ENCODE measurements at places on chromosomes 1 and 21. TPM values are rescaled to one million over a fixed set of nuclear protein-coding genes. Genes with fewer than 3 reads are reported as not detected.

ZMYND12 gene
- 0.42 TPM for total RNA-seq

GRCh38 chr1:236520445-236521005 is 3.3 kb upstream of the LGALS8 start:
- DNase-seq: no peak
- no peaks in the 10 kb centered on the region for H3K27me3 ChIP-seq
- no peak overlapping the region for H3K27ac ChIP-seq
- H3K4me3 ChIP-seq: no peak overlapping the region

DNA sequence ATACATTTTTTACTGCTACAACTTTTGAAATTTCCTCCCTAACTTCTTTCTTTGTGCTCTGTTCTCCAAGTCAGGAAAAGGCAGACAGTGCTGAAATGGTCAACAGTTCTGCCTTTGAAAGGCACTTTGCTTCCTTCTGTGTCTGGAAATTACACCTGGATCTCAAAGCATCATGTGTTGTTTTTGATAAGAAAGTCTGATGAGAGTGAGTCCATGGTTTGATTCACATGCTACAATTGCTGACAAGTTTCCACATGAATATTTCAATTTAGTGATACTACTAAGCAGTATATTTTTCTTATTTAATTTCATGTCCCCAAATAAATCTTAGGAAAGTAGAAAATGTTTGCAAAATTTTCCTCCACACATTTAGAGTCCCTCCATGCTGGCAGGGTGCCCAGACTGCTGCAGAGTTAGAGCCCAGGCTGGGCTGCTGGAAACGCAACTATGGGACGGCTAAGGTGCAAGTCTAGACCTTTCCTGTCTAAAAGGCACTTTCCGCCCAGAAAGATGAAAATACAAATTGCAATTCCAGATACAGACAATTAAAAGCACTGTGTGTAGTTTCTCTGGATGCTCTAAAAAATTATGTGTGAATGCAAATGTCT is 96.6 kb upstream of the RUNX1 start:
- H3K4me3 ChIP-seq: no peak overlapping the region
- no peaks in the 10 kb centered on the region for H3K4me1 ChIP-seq
- H3K27me3 ChIP-seq: no peaks in the 10 kb centered on the region

- H3K27me3 ChIP-seq: no peaks in the 10 kb centered on the region
- no peak overlapping the region for H3K4me3 ChIP-seq
- no peaks in the 10 kb centered on the region for H3K36me3 ChIP-seq
- H3K27ac ChIP-seq: no peak overlapping the region
- no peaks in the 10 kb centered on the region for H3K4me1 ChIP-seq
- DNase-seq: no peak
Measured at GRCh38 chr1:34425785-34426184, 249.1 kb downstream of the C1orf94 start.

GRCh38 chr21:17609681-17610080 is 3.0 kb downstream of the BTG3 start:
- H3K4me1 ChIP-seq: peaks cover 8% of the 10 kb centered on the region
- H3K4me3 ChIP-seq: no peak overlapping the region
- no peak for DNase-seq
- H3K36me3 ChIP-seq: no peaks in the 10 kb centered on the region
- no peak overlapping the region for H3K27ac ChIP-seq
- no peaks in the 10 kb centered on the region for H3K27me3 ChIP-seq

- no peak overlapping the region for H3K27ac ChIP-seq
- no peaks in the 10 kb centered on the region for H3K36me3 ChIP-seq
- no peak for DNase-seq
- H3K27me3 ChIP-seq: no peaks in the 10 kb centered on the region
- no peaks in the 10 kb centered on the region for H3K4me1 ChIP-seq
- no peak overlapping the region for H3K4me3 ChIP-seq
Measured at GRCh38 chr1:159483501-159483900, 44.0 kb downstream of the OR10J1 start.
